ENCODE measurements at places on chromosomes 16 and 17. TPM values are rescaled to one million over a fixed set of nuclear protein-coding genes. Genes with fewer than 3 reads are reported as not detected.

GRCh38 chr17:299546-299945 is 53.1 kb downstream of the RPH3AL start:
- H3K4me3 ChIP-seq, result no peak overlapping the region
- H3K36me3 ChIP-seq, result peaks cover 6% of the 10 kb centered on the region
- no peaks in the 10 kb centered on the region for H3K27me3 ChIP-seq
- H3K4me1 ChIP-seq, result peaks cover 38% of the 10 kb centered on the region
- H3K27ac ChIP-seq, result no peak overlapping the region
- DNase-seq, result no peak

DNA sequence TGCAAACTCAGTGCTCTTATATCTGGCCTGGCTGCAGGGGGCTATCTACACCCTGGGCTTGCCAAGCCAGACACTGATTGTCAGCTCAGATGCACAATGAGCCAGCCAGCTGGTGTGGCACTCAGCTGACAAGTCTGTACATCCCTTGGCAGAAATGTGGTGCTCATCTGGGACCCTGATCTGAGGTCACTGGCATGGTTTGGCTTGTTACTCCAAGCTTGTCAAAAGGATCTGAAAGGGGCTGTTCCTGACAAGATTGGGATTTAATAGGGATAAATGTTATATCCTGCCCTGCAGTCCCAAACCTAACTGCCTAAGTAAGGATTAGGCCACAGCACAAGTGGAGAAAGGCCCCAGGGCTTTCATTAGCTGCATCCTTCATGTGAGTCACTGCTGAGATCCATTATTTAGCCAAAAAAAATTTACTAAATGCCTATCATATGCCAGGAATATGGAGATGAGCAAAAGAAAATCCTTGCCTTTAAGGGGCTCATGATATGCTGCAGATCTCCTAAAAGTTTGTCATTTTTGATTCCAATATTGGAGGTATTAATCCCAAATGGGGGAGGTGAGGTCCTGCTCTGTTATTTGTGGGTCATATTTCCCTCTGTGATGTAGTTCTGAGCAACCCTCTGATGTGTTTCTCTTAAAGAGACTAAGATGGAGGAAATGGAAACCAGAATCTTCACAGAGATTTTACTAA is 6.3 kb downstream of the SLC6A2 start:
- H3K4me1 ChIP-seq, result peaks cover 6% of the 10 kb centered on the region
- H3K36me3 ChIP-seq, result no peaks in the 10 kb centered on the region
- no peak for DNase-seq
- no peak overlapping the region for H3K4me3 ChIP-seq

GRCh38 chr17:44971776-44972483 is 3.8 kb upstream of the C1QL1 start:
- H3K27me3 ChIP-seq, result peaks cover 34% of the 10 kb centered on the region
- no peak for DNase-seq
- peaks cover 31% of the 10 kb centered on the region for H3K4me1 ChIP-seq
- no peaks in the 10 kb centered on the region for H3K36me3 ChIP-seq

GRCh38 chr16:58644765-58645487 is 15.3 kb upstream of the CNOT1 start:
- H3K27ac ChIP-seq, result no peak overlapping the region
- H3K27me3 ChIP-seq, result no peaks in the 10 kb centered on the region
- no peaks in the 10 kb centered on the region for H3K4me1 ChIP-seq

The CRYBA1 gene
- total RNA-seq, result not detected

The SLC16A11 gene
- 2.5 TPM for total RNA-seq

DNA sequence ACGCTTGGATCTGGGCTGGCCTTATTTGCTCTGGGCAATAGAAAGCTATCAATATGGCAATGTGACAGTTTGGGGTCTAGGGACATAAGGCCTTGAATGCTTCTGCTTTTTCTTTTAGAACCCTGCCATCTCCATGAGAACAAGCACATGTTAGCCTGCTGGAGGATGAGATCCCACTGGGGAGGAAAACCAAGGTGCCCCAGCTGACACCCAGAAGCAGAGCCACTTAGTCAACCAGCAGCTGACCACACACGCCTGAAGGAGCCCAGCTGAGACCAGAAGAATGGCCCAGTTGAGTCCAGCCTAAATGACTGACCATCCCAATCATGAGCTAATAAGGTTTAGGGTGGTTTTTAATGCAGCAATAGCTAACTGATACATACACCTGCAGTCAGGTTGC is 171.2 kb downstream of the AHSP start:
- no peak overlapping the region for H3K27ac ChIP-seq
- no peak overlapping the region for H3K4me3 ChIP-seq
- DNase-seq, result no peak
- H3K36me3 ChIP-seq, result peaks cover 16% of the 10 kb centered on the region
- H3K4me1 ChIP-seq, result peaks cover 3% of the 10 kb centered on the region

The SRCIN1 gene
- 20.0 TPM for total RNA-seq

DNA sequence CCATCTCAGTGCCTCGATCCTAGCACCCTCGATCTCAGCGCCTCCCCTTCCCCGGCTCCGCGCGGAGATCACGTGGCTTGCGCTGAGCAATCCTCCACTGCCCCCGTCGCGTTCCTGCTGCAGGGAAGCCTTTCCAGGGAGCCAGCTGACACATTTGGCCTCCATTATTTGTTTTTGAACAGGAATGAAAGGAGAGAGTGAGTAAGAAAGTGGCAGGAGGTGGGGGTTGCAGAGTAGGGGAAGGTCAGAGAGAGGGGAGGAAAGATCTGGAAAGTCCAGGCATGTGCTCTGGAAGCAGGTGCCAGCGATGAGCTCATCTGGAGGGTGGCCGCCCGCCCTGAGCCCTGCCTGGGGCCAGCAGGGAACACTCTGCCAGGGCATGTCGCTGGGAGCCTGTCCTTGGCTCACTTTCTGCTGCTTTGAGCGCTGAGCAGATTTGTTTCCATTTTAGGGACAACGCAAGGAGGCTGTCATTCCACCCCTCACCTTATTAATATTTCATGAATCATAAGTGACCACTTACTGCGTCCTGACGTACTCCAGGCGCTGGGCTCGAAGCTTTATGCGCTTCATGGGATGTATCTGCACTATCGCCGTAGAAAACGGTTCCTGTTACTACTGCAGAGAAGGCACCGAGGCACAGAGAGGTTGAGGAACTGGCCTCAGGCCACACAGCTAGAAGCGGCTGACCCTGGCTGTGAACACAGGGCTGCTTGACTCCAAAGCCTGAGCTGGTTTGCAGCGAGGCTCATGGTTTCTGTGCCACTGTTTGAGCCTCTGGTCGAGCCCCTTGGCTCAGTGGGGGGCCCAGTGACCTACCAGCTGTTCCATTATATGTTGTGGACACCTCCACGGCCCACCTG is 283.1 kb downstream of the SEC14L1 start:
- H3K4me3 ChIP-seq, result no peak overlapping the region
- peaks cover 94% of the 10 kb centered on the region for H3K4me1 ChIP-seq
- peak overlapping the region; percentile 79 for H3K27ac ChIP-seq
- no peaks in the 10 kb centered on the region for H3K27me3 ChIP-seq

DNA sequence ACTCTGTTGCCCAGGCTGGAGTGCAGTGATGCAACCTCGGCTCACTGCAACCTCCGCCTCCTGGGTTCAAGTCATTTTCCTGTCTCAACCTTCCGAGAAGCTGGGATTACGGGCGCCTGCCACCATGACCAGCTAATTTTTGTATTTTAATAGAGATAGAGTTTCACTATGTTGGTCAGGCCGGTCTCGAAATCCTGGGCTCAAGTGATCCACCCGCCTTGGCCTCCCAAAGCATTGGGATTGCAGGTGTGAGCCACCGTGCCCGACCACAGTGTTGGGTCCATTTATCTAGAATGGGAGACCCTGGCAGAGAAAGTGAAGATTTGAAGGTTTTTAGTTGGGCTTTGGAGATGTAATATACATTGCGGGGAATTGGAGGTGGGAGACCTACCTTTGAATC is 70.1 kb downstream of the SNX29 start:
- H3K27ac ChIP-seq, result no peak overlapping the region
- no peaks in the 10 kb centered on the region for H3K4me1 ChIP-seq
- H3K4me3 ChIP-seq, result no peak overlapping the region

The TPSG1 gene
- total RNA-seq, result not detected

- H3K4me1 ChIP-seq, result peaks cover 30% of the 10 kb centered on the region
- peaks cover 38% of the 10 kb centered on the region for H3K27me3 ChIP-seq
- no peak overlapping the region for H3K4me3 ChIP-seq
- no peak for DNase-seq
Measured at GRCh38 chr17:34626121-34626681, 46.8 kb downstream of the TMEM132E start.

Data from spinal cord (tissue), 10 donors.